ENCODE measurements at places on chromosomes 16 and 17.

- DNase-seq: no peak
Measured at GRCh38 chr16:66377324-66377723, 10.8 kb downstream of the CDH5 start.

GRCh38 chr17:4636474-4637100 is 4.9 kb downstream of the ALOX15 start:
- DNase-seq: no peak

DNA sequence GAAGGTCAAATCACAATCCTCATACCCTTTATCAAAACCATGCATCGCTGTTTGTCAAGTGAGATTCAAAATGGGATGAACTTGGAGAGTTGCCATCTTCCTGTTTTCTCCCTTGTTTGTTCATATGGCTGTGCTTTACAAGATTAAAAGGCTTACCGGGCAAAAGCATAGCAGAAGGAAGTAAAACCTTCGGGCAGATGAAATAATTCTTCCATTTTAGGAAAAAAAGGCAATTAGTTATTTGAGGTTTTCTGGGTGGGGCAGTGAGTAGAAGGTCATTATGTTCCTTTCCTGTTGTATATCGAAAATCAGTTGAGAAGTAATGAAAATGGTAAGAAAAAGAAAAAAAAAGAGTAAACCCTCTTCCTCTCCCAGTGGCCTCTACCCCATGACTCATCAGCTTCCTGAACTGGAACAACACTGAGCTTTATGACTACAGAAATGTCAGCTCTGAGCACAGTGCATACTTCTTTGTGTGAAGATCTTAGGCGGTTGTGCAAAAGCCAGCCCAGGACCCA is 369.2 kb downstream of the CDH13 start:
- no peak for DNase-seq

- no peak for DNase-seq
Measured at GRCh38 chr16:2214719-2214968, at the start of gene PGP. Gene PGP (minus strand): TSS chr16:2214840. CDS start chr16:2214777, 63 bp downstream.

DNA sequence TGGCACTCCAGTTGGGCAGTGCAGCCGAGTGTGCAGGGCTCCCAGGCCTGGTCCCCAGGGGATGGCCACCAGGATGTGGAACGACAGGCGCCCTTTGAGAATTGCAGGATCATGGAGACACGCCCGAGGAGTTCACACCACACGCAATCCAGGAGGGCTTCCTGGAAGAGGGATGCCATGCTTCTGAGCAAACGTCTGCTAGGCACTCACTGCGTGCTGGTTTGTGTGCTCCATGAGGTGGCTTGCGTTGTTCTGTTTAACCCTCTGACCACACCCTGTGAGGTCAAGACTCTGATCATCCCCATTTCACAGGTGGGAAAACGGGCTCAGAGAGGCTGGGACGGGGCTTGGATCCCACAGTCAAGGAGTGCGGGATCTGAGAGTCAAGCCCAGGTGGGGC is 32.6 kb upstream of the ZFPM1 start:
- DNase-seq: no peak
